Thyroid gland (tissue), 4 donors: ENCODE measurements at places on chromosomes 1 and 21. TPM values are rescaled to one million over a fixed set of nuclear protein-coding genes. Genes with fewer than 3 reads are reported as not detected.

DNA sequence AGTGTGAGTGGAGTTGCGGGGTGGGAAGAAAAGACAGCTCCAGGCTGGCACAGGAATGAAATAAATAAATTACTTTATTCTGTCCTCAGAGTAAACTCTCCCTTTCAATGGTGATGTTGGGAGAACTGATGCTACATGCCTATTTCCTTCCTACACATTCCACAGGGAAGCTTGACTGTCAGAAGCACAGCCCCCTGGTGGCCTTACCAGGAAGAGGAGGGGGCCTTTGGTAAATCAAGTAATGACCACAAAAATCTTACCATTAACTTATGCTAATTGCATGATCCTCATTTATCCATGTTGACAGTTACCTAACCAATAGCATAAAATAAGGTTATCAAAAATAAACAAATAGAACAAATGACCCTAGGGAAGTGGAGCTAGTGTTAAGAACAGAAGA is 605.0 kb upstream of the PKN2 start:
- H3K36me3 ChIP-seq = no peaks in the 10 kb centered on the region
- no peak overlapping the region for H3K4me3 ChIP-seq
- H3K4me1 ChIP-seq = peaks cover 12% of the 10 kb centered on the region
- no peak for DNase-seq
- no peaks in the 10 kb centered on the region for H3K27me3 ChIP-seq

DNA sequence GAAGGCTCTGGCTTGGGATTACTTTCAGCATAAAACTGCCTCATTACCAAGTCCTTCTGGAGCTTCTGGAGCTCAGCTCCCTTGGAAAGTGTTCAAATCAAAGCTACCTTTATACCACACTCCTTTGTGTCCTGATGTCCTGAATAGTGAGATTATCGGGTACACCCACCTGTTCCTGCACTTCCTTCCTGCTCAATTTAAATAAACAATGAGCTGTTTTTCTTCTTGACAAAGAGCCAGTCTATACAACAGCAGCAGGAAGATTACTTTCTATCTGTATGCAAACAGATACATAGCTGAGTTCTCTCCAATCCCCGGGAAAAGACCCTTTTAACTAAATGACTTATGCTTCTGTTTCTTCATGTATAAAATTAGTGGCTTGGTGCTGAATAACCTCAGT is 258.0 kb upstream of the FMN2 start:
- DNase-seq = no peak
- H3K4me1 ChIP-seq = no peaks in the 10 kb centered on the region
- H3K36me3 ChIP-seq = no peaks in the 10 kb centered on the region
- no peak overlapping the region for H3K4me3 ChIP-seq
- H3K27ac ChIP-seq = no peak overlapping the region

DNA sequence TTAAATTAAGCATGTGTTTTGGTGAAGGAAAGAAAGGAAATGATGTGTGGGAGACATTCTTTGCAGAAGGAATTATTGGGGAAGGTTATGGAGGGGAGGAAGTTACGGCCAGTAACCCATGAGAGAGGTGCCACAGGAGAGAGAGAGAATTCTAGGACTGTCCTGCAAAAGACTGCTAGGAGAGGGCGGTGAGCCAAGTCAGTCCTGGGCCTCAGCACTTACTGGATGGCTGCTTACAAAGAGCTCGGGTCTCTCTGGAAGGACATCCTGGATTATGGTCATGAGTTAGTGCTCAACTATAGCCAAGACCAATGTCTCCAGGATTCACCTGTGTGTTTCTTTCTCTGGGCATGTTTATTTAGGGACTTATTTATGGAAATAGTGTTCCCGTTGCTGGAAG is 74.4 kb upstream of the HSD17B7 start:
- no peaks in the 10 kb centered on the region for H3K36me3 ChIP-seq
- no peak overlapping the region for H3K4me3 ChIP-seq
- H3K27ac ChIP-seq = no peak overlapping the region
- H3K27me3 ChIP-seq = no peaks in the 10 kb centered on the region
- peak; percentile 72 for DNase-seq

- peaks cover 6% of the 10 kb centered on the region for H3K4me1 ChIP-seq
- H3K36me3 ChIP-seq = no peaks in the 10 kb centered on the region
- H3K4me3 ChIP-seq = no peak overlapping the region
- DNase-seq = no peak
- H3K27me3 ChIP-seq = no peaks in the 10 kb centered on the region
These were observed 9.1 kb upstream of the PLA2G2C start for GRCh38 chr1:20195462-20195780.

S100A2 gene
- 10.1 TPM for total RNA-seq
